ENCODE measurements at places on chromosomes 11 and 22. TPM values are rescaled to one million over a fixed set of nuclear protein-coding genes. Genes with fewer than 3 reads are reported as not detected.

INPPL1 gene
- 23.7 TPM for total RNA-seq

DNA sequence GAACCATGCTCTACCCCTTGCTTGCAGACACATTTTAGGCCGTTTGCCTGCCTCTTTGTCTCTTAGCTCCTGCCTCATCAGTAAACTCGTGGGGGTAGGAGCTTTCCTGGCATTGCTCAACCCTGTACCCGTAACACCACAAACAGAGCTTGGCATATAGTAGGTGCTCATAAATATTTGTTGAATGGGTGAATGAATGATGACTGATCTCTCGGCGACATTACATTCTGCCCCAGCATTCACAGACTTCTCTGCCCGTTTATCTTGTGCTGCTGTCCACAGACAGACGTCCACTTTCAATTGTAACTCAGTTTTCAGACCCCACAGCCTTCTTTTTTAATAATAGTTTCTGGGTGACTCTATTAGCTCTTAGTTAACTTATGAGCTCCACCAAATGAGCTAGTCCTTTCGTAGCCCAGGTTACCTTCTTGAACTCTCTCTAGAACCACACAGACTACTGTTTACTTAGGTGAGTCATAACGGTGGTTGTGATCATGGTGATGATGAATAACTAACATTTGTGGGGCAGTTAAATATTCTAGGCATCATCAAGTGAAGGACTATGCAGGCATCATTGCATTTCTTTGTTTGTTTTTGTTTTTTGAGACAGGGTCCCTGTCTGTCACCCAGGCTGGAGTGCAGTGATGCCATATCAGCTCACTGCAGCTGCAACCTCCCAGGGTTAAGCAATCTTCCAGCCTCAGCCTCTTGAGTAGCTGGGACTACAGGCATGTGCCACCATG lies 188.4 kb downstream of the ADAMTS15 start:
- no peak overlapping the region for H3K4me3 ChIP-seq
- H3K27me3 ChIP-seq = no peaks in the 10 kb centered on the region
- DNase-seq = no peak
- H3K36me3 ChIP-seq = no peaks in the 10 kb centered on the region
- H3K4me1 ChIP-seq = peaks cover 25% of the 10 kb centered on the region
- no peak overlapping the region for H3K27ac ChIP-seq

YWHAH gene
- 57.8 TPM for total RNA-seq

DNA sequence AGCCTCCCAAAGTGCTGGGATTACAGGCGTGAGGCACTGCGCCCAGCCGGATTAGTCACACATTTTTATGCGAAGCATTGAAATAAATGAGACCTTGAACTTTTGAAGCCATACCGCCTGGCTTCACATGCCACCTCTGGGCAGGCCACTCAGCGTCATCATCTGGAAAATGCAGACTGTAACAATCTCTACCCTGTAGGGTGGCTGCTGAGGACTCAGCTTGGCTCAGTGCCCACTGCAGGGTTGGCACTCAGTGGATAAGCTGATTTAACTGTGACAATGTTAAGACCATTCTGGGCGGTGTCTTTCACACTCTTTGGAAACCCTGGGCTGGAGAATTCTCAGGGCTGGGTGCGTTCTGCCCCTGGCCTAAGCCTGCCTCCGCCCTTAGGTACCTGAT lies 8.5 kb downstream of the SH3BP1 start:
- no peak overlapping the region for H3K4me3 ChIP-seq
- no peak for DNase-seq
- no peaks in the 10 kb centered on the region for H3K27me3 ChIP-seq

DNA sequence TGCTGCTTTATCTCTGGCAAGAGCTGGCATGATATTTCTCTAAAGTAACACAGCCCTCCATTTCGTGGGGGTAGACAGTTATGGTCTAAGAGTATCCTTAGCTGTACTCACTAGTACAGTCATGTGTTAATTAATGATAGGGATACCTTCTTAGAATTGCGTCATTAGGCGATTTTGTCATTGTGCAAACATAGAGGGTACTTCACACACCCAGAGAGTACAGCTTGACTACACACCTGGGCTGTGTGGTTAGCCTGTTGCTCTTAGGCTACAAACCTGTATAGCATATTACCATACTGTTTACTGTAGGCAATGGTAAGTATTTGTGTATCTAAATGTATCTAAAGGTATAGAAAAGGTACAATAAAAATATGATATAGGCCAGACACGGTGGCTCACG lies 17.0 kb downstream of the XRCC6 start:
- H3K27me3 ChIP-seq = no peaks in the 10 kb centered on the region
- H3K36me3 ChIP-seq = peaks cover 45% of the 10 kb centered on the region
- H3K27ac ChIP-seq = no peak overlapping the region
- H3K4me3 ChIP-seq = no peak overlapping the region

DNA sequence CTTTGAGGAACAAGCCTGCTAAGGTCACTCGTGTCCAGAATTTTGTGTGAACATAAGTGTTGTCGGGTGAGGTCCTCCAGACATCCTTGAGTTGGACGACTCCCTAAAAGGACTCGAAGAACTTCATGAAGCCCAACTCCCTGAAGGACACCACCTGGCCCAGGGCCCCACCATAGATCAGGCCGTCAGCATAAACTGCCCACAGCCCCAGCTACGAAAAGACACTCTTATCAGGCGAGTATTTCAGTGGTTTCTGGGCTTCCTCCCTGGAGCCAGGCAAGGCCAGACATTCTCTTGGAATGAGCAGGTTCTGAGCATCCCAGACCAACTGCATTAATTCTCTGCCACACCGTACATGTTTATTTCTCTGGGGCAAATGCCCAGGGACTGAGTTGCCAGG lies 170.1 kb downstream of the IGLL1 start:
- no peak for DNase-seq
- no peaks in the 10 kb centered on the region for H3K27me3 ChIP-seq
- no peak overlapping the region for H3K27ac ChIP-seq
- H3K4me3 ChIP-seq = no peak overlapping the region

MS4A4A gene
- total RNA-seq = 1.8 TPM

- no peak overlapping the region for H3K27ac ChIP-seq
- no peak for DNase-seq
- no peaks in the 10 kb centered on the region for H3K36me3 ChIP-seq
- H3K4me1 ChIP-seq = peaks cover 45% of the 10 kb centered on the region
These were observed 230.2 kb upstream of the B3GAT1 start for GRCh38 chr11:134642206-134642605.

GRCh38 chr22:42651134-42651533 lies 1.9 kb upstream of the CYB5R3 start:
- peaks cover 32% of the 10 kb centered on the region for H3K4me1 ChIP-seq
- no peaks in the 10 kb centered on the region for H3K36me3 ChIP-seq
- no peaks in the 10 kb centered on the region for H3K27me3 ChIP-seq
- DNase-seq = no peak
- no peak overlapping the region for H3K27ac ChIP-seq

GRCh38 chr11:86681483-86681756 lies 9.0 kb upstream of the ME3 start:
- no peaks in the 10 kb centered on the region for H3K4me1 ChIP-seq
- H3K4me3 ChIP-seq = no peak overlapping the region
- H3K36me3 ChIP-seq = no peaks in the 10 kb centered on the region
- H3K27ac ChIP-seq = peak overlapping the region; percentile 48
- no peaks in the 10 kb centered on the region for H3K27me3 ChIP-seq

GAL gene
- not detected for total RNA-seq

GRCh38 chr11:81092522-81092921 lies 1641.1 kb downstream of the FAM181B start:
- H3K4me3 ChIP-seq = no peak overlapping the region
- H3K27me3 ChIP-seq = no peaks in the 10 kb centered on the region
- H3K36me3 ChIP-seq = no peaks in the 10 kb centered on the region
- no peak overlapping the region for H3K27ac ChIP-seq
- H3K4me1 ChIP-seq = no peaks in the 10 kb centered on the region
- DNase-seq = no peak

OR2D2 gene
- total RNA-seq = not detected

ASPHD2 gene
- 2.0 TPM for total RNA-seq

GRCh38 chr11:1521382-1522080 lies 35.0 kb upstream of the MOB2 start:
- H3K27me3 ChIP-seq = no peaks in the 10 kb centered on the region
- peaks cover 85% of the 10 kb centered on the region for H3K4me1 ChIP-seq
- H3K4me3 ChIP-seq = no peak overlapping the region
- peaks cover 5% of the 10 kb centered on the region for H3K36me3 ChIP-seq
- no peak overlapping the region for H3K27ac ChIP-seq
- DNase-seq = no peak

DNA sequence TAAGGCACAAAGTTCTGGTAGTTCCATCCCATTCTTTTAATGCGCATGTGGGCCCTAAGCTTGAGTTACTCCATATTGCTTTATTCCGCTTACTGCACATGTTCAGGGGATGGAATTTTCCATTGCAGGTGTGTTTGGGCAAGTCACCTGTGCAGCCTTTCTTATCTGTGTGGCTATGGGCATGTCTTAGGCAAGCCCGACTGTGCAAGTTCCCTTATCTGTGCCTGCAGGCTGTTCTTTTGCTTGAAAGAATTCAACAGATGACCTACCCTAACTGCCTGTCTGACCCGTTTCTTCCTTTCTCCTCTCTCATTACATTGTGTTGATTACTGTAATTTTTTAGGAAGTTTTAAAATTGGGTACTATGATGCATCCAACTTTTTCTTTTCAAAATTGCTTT lies 363.6 kb downstream of the TTC28 start:
- no peak for DNase-seq
- no peaks in the 10 kb centered on the region for H3K36me3 ChIP-seq
- no peaks in the 10 kb centered on the region for H3K4me1 ChIP-seq
- H3K4me3 ChIP-seq = no peak overlapping the region
- H3K27ac ChIP-seq = no peak overlapping the region

PYGM gene
- total RNA-seq = 0.95 TPM

ZNF214 gene
- total RNA-seq = 0.40 TPM

GATD1 gene
- 20.2 TPM for total RNA-seq

DNA sequence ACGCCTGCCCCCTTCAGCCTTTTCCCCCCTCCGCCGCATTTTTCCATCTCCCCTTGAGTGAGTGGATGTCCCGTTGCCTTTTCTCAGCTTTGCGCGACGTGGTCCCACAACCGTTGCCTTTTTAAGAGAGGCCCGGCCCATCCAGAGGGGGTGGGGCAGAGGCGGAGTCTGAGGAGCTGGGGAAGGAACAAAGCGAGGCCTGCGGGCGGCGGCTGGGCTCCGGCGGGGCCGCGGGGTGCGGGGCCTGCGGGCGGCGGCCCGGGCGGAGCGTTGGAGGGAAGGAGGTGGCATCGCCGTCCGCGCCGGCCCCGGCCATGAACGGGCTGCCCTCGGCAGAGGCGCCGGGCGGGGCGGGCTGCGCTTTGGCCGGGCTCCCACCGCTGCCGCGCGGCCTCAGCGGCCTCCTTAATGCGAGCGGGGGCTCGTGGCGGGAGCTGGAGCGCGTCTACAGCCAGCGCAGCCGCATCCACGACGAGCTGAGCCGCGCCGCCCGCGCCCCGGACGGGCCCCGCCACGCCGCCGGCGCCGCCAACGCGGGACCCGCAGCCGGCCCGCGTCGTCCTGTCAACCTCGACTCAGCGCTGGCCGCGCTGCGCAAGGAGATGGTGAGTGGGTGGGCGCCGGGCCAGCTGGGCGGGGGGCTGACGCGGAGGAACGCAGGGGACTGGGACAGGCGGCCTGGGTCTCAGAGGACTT lies at the start of gene FAM89B:
FAM89B (plus strand) TSS at position 183 of the 696 bp plus-strand sequence; CDS start at position 315, 132 bp downstream.
- H3K27me3 ChIP-seq = no peaks in the 10 kb centered on the region
- DNase-seq = peak; percentile 62
- peaks cover 50% of the 10 kb centered on the region for H3K4me1 ChIP-seq
- H3K4me3 ChIP-seq = peak within 1 kb of the TSS; percentile 82
- peak within 1 kb of the TSS; percentile 96 for H3K27ac ChIP-seq

DNA sequence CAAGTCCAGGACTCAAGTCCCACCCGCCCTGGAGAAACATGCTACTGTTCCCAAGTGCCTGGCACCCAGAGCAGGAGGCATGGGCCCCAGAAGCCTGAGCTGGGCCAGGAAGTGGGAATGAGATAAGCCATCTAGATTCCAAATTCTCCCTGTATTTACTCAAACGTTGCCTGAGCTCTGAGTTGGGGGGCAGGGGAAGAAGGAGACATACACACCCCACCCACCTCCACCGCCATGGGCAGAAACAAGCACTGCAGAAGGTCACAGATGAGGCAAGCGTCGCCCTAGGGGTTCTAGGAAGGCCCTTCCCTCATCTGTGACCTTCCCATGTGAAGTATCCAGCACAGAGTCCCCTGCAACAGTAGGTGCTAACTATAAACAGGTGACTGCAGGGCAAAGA lies 54.0 kb downstream of the PLEKHA7 start:
- no peak for DNase-seq
- no peaks in the 10 kb centered on the region for H3K4me1 ChIP-seq
- H3K27me3 ChIP-seq = no peaks in the 10 kb centered on the region
- H3K4me3 ChIP-seq = no peak overlapping the region

POGLUT3 gene
- total RNA-seq = 8.3 TPM

DNA sequence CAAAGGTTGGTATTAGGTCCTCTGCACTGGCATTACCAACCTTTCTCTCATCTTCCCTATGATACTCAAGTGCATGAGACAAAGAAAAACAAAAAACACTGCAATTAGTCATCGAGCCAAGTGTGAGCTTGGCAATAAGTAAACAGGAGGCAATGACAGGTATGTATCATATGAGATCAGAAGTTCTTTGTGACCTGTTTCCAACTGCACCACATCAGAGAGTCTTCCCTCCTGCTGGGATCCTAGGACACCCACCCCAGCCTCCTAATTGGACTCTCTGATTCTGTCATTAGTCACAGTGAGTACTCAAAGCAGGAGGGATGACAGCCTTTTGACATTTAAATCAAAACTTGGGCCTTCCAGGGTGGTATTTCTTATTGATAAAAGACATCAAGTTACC lies 7.8 kb upstream of the JAML start:
- peak overlapping the region; percentile 84 for H3K27ac ChIP-seq
- DNase-seq = no peak
- no peak overlapping the region for H3K4me3 ChIP-seq
- H3K27me3 ChIP-seq = peaks cover 7% of the 10 kb centered on the region
- peaks cover under 1% of the 10 kb centered on the region for H3K4me1 ChIP-seq
- H3K36me3 ChIP-seq = no peaks in the 10 kb centered on the region

GRCh38 chr22:32073262-32073661 lies 30.2 kb downstream of the SLC5A1 start:
- H3K4me3 ChIP-seq = no peak overlapping the region
- H3K36me3 ChIP-seq = no peaks in the 10 kb centered on the region
- no peaks in the 10 kb centered on the region for H3K27me3 ChIP-seq

Data from esophagus squamous epithelium (tissue), 5 donors.